Posterior cingulate gyrus (tissue), 11 donors: ENCODE measurements at places on chromosomes 4 and X.

GRCh38 chr4:151358266-151358665, 32.9 kb upstream of the SH3D19 start:
- peak; percentile 33 for DNase-seq

- DNase-seq = no peak
Measured at GRCh38 chr4:743463-744211, 38.0 kb downstream of the PCGF3 start.

DNA sequence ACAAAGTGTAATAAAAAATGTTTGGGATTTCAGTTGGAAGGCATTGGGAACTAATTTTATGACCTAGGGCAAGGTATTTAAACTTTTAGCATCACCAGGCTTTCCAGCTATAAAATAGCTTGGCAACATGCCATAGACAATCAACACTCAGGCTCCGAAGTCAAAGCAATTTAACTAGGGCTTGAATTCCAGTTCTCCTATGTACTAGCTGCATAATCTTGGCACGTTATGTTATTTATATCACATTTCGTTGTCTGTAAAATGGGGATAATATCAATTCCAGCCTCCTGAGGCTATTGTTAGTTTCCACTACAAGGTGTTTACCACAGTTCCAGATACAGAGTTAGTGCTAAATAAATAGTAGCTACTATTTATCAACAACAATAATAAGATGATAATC, 78.8 kb downstream of the DMD start:
- DNase-seq = no peak

- DNase-seq = no peak
Measured at GRCh38 chrX:106649523-106650428, 38.0 kb downstream of the RADX start.

- DNase-seq = no peak
Measured at GRCh38 chr4:121256887-121257466, 92.9 kb upstream of the TNIP3 start.

GRCh38 chrX:154327038-154327820, 31.6 kb downstream of the TKTL1 start:
- no peak for DNase-seq

GRCh38 chrX:30931920-30932319, 42.9 kb upstream of the TAB3 start:
- no peak for DNase-seq

DNA sequence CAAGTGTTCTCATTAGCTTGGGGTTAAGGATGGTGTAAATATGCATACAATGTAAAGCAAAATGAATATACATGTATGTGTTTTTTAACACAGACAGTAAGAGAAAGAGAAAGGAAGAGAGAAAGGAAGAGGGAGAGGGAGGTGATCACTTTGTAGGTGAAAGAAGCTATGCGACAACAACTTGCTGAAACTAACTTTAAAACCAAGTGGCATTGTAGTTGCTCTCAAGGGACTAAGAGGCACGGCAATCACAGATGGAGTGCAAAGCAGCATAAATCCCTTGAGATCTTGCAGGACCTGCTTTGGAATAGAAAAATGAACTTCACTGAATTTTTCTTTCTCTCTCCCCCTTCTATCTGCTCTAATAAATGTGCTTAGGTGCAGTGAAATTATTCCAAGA, 1665.0 kb upstream of the TENM3 start:
- DNase-seq = no peak

DNA sequence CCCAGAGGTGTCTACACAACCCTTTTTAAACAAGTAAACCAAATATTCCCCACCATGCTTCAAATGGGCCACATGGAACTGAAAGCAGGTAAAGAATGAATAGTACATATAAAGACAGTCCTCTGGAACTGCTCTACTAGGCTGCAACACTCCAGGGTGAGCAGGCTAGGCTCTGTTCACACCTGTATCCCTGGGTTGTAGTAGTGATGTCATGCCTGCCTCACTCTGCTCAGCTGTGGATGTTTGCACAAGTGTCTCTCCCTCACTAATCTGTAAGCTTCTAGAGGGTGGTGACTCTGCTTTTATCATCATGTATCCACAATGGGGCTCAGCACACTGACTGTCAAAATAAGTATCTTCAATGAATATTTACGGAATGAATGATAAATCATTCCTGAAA, 20.4 kb downstream of the LEF1 start:
- DNase-seq = no peak

GRCh38 chrX:93673869-93674271, at the start of gene FAM133A:
Gene FAM133A (plus strand): TSS chrX:93674206. CDS start chrX:93709420, 35,214 bp downstream.
- no peak for DNase-seq

- peak; percentile 92 for DNase-seq
Measured at GRCh38 chr4:87007528-87008446, 73.0 kb downstream of the AFF1 start.
